Fibroblast of skin of left quadriceps (primary cell): ENCODE measurements at places on chromosomes 1 and 21.

- no peak for DNase-seq
These were observed 286.8 kb downstream of the LMO4 start for GRCh38 chr1:87615491-87615890.

DNA sequence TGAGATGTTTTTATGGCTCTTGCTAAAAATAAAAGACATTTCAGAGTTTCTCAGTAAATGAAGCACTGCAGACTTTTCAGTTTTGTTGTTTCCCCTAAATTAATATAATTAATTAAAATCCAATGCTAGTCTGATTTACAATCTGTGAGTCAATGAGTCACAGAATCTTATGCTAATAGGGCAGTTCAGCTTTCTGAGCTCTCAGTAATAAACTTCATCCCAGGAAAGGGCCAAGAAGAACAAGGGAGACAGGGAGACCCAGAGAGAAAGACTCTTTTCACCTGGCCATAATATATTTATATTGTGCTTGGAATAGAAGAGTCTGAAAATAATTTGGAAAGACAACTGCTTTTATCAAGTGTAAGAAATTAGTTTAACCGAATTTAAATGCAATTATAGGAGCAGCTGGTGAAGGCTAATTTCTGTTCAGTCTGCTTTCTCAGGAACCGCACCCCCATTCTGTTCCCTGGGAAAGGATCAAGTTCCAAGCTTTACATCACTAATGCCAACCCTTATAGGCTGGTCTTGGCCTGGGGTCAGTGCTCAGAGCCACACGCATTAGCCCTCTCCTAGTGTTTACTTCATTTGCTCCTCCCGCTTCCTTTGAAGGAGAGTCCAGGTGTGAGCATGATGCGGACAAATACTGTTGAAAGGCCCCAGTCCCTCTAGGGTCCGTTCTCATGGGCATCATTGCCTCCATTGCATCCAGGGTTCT lies 145.6 kb downstream of the ZBTB18 start:
- no peak for DNase-seq

DNA sequence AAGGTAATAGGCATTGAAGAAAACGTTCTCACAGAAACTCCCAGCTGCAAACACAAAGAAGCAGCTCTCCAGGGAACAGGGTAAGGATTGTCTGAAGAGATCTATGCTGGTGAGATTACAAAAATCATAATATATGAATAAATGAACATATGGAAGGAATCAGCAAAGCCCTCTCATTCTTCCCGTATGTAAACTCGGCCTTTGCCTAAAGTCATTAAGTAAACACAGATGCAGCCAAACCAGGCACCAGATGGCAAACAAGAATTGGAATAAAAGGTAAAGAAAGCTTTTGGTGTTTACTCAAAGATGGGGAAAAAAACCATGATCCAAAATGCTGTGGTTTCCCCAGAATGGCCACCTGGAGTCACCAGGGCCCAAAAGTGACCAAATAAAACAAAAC lies 76.6 kb upstream of the HOOK1 start:
- peak; percentile 83 for DNase-seq

GRCh38 chr1:215118081-215118480 lies 35.5 kb downstream of the KCNK2 start:
- DNase-seq, result peak; percentile 79

DNA sequence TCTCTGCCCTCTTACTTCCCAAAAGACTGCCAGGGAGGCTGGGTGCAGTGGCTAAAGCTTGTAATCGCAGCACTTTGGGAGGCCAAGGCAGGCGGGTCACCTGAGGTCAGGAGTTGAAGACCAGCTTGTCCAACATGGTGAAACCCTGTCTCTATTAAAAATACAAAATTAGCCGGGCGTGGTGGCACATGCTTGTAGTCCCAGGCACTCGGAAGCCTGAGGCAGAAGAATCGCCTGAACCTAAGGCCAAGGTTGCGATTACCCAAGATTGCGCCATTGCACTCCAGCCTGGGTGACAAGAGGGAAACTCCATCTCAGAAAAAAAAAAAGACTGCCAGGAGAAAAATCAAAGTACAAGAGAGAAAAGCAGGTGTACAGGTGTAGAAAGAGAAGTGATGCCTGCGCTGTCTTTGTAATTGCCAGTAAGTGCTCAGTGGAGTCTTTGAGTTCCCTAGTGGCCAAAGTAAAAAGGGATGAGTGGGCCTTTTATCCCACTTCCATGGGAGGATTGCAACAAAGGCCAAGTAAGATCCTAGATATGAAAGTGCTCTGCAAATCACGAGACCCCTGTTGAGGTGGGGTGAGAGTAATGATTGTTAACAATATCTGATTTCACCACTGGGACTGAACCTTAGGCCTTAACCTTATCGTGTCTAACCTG lies 94.7 kb upstream of the WNT4 start:
- DNase-seq, result no peak

- DNase-seq, result no peak
These were observed 49.9 kb upstream of the HAO2 start for GRCh38 chr1:119318466-119319309.

DNA sequence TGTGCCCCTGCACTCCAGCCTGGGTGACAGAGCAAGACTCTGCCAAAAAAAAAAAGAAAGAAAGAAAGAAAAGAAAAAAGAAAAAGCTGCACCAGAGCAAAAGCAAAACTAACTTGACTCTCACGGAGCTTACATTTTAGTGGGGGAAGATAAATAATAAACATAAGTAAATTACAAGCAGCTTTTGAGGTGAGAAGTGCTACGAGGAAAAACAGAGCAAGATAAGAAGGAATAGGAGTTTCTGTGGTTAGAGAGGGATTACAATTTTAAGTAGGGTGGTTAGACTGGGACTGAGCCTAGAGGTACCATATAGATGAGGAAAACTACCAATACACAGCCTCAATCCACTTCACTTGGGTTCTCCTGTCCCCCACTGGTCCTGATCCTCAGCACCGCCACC lies 43.9 kb downstream of the TGFBR3 start:
- DNase-seq, result no peak

DNA sequence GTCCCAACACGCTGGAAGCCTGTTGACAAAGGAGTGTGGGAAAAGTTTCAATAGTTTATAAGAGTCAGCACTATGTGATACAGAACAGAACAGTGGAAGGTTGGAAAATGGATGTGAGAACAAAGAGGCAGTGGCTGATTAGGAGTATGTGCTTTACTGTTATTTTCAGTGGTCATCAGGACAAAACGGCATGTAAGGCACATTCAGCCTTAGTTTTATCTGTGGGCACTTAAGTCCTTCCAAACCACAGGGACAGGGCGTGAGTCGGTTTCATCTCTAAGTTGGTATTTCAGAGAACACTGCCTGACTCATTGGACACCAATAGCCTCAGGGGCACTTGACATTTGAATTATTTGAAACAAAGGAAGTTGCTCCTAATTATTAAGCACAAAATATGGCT lies 306.9 kb downstream of the ASTN1 start:
- DNase-seq, result no peak

DNA sequence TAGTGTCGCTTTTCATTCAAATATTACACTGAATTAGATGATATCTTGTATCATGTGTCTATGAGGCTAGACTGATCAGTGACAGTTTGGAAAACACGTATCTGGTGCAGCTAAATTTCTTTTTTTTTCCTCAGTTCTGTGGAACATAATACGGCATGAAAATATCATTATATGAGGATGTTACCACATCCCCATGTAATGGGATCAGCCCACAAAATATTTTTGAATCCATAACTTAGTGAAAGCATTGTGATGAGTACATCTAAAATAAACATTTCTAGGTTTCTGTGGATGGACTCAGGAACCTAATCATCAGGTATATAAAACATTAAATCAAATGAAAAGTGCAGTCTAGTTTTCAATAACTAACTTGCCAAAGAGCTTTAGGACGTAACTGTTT lies 356.3 kb downstream of the USP25 start:
- no peak for DNase-seq

- DNase-seq, result no peak
These were observed 23.6 kb downstream of the ACOT7 start for GRCh38 chr1:6370006-6370405.

GRCh38 chr1:40648200-40648599 lies 17.3 kb downstream of the RIMS3 start:
- no peak for DNase-seq

DNA sequence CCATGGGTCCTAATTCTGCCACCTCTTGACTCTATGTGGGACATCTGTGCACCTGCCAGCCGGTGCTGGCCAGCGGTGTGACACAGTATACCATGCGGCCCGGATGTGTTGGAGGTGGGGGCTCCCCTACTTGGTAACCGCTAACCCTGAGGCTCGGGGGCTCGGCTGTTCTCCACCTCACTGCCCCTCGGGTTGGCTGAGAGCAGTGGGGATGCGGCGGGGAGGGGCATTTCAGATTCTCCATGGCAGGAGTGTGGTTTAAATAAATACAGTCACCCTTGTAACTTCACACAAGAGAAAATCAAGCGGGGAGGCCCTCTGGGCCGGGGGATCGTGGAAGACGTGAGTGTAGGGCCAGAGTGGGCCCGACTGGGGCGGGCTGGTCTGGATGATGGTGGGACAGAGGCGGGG lies 11.0 kb downstream of the KRTAP10-1 start:
- no peak for DNase-seq

- no peak for DNase-seq
These were observed 9.6 kb upstream of the AMY2B start for GRCh38 chr1:103561643-103562395.

DNA sequence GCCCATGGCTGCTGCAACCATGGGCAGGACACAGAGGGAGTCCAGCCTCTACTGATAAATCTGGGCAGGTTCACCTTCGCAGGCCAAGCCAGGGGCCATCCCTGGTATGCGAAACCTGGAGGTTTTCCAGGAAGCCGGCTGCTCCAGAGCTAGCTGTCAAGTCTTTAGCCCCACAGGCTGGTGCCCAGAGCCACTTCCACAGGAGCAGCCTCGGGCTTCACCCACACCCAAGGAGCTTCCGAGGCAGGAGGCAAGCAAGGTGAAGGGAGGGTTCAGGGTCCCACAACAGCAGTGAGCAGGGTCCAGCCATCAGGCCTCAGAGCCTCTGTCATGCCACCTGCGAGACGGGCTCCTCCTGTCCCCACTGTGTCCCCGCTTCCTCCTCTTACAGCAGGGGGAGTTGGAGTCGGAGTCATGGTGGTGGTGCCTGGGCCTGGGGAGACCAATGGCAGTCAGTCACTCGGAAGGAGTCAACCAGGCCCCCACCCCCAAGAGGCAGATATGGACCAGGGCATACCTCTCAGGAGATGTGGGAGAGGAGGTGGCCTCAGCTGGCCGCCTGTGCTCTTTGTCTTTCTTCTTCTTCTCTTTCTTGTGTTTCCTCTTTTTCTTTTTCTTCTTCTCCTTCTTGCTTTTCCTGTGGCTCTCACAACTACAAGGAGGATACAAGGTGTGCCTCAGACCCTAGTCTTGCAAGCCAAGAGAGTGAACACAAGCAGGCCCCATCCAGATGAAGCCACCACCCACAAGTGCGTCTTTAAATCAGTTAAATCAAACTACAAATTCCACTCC lies 2.1 kb downstream of the C1orf35 start:
- DNase-seq, result no peak

DNA sequence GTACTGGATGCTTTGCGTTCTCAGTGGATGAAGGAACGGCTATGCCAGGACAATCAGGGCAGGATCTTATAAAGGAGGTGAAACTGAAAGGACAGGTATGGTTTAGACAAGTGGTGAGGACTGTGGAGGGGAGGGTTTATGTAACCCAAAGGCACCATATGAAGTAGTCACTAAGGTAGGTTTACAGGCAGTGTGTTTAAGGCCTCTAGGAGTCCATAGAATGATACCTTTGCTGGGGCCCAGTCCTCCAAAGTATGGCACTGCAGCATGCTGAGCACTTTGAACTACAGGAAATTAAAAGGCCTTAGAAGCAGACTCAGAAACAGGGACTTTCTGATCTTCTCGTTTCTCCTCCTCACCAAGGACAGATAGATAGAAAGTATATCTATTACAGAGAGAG lies 304.7 kb upstream of the USP25 start:
- no peak for DNase-seq

DNA sequence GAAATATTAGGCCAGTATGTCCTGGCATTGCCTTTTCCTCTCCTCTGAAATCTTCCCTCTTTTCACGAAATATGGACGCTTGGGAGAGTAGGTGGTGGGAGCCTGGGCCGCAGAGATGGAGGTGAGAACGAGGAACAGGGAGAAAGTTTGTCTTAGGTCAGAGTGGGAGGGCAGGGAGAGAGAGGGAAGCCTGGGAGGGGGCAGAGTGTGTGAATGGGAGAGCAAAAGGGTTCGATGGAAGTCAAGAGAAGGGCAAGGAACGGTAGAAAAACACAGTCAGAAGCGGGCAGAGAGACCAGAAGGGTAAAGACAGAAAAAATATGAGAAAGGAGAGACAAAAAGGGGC lies 1.2 kb downstream of the TRABD2B start:
- no peak for DNase-seq

DNA sequence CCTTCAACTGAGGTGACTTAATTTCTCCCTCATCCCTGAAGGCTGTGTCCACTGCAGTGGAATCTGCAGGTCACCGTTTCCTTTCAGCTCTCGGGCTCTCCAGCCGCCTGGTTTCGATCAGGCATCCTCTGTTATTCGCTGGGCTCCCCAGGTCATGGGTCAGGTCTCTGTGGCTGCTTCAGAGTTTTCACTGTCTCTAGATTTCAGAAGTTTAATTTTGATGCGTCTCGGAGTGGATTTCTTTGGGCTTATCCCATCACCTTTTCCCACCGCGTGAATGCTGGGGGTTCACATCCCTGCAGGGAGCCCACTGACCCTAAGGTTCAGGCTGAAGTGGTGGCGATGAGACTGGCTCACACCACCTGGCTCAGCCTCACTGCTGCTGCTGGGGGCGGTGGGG lies 3.3 kb downstream of the ACTRT2 start:
- no peak for DNase-seq

GRCh38 chr1:167369933-167370332 lies 148.4 kb downstream of the CD247 start:
- DNase-seq, result no peak

GRCh38 chr1:26913754-26914619 lies at the start of gene NR0B2:
Gene NR0B2, minus strand, starts transcription at chr1:26913975. Its CDS starts 35 bp downstream, at chr1:26913940.
- no peak for DNase-seq

GRCh38 chr1:162625679-162626078 lies 6.6 kb upstream of the DDR2 start:
- no peak for DNase-seq

- no peak for DNase-seq
These were observed 59.9 kb upstream of the KCNK1 start for GRCh38 chr1:233554037-233554436.

GRCh38 chr1:212234431-212235395 lies 50.5 kb upstream of the PPP2R5A start:
- DNase-seq, result peak; percentile 89

GRCh38 chr1:82759035-82759434 lies 958.3 kb downstream of the ADGRL2 start:
- DNase-seq, result no peak

DNA sequence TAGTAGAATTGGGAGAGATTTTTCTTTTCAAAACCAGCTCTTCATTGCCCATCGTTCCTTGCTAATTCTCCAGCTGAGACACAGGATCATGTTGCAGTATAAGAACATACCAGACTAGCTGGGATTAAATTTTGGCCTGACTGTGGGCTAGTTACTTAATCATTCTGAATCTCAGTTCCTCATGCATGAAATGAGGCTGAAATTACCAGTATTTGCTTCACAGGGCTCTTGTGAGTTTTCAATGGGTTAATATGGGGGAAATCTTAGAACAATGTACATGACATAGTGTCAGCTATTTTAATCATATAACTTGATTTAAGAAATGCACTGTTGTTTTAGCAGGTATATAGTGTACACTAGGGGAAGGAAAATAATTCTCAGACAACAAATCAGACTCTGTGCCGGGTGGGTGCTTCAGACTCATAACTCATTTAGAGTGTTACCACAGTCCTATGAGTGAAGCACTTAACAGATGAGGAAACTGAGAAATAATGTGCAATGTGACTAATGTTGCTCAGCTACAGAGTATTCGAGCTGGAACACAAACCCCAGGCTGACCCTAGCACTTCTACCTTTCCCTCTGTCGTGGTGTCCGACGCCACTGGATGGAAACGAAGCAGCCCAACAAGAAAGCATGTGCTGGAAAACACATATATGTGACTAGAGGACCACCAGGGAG lies 137.6 kb upstream of the SGIP1 start:
- DNase-seq, result no peak
